ENCODE measurements at places on chromosomes 1 and 21.

DNA sequence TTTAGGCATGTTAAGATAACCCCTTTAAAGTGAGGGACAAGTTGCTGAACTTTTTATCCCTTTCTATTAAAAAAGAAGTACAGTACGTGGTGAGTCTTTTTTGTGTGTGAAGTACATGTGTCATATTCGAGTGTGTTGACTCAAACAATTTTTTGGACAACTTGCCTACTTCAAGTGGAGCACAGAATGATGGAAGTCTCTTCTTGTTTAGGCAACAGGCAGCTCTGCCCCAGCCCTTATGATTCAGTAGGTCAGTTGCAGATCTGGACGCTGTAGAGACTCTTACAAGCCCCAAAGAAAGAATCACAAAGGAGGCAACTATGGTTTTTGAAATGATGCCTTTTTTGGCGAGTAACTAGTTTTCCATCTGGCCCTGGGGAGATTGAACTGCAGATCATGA is 14.4 kb upstream of the ZFP69B start:
- no peak for DNase-seq

- no peak for DNase-seq
Measured at GRCh38 chr1:153662269-153662668, 3.8 kb downstream of the SNAPIN start.

DNA sequence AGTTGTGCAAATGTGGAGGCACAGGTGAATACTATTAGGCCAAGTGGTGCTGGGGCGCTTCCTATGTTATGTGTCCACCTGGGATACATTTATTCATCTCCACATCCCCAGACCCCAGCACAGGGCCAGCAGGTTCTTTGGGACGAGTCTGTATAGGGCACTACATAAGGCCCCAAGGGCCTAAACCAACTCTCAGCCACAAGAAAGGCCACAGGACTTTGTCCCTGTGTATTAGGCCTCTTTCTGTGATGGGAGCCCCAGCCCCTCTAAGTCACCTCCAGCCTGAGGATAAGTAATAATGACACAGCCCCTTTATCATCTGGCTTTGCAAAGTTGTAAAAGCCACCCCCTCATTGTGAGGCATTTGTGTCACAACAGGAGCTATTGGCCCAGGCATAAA is 79.2 kb upstream of the CD1D start:
- DNase-seq: no peak

DNA sequence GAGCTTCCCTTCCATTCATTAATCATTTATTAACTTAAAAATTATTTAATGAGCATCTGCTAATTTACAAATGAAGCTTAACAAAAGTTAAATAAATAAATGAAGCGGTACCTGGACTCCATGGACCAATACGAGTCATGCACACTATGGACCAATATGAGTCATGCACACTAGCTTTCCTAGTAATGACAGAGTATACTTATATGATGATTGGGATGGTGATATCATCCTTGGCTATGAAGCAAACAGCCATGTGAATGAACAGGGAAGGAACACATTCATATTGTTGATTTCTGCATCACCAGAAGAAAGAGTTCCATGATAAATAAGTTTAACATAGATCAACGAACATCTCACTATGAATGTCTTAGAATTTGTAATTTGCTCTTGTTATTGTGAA is 109.9 kb downstream of the SPAG17 start:
- DNase-seq: no peak

- DNase-seq: no peak
Measured at GRCh38 chr1:8070381-8070811, 44.3 kb upstream of the ERRFI1 start.
